ENCODE measurements at places on chromosomes 2 and 18.

- DNase-seq = no peak
These were observed 73.4 kb downstream of the PLEKHM3 start for GRCh38 chr2:207951734-207952470.

DNA sequence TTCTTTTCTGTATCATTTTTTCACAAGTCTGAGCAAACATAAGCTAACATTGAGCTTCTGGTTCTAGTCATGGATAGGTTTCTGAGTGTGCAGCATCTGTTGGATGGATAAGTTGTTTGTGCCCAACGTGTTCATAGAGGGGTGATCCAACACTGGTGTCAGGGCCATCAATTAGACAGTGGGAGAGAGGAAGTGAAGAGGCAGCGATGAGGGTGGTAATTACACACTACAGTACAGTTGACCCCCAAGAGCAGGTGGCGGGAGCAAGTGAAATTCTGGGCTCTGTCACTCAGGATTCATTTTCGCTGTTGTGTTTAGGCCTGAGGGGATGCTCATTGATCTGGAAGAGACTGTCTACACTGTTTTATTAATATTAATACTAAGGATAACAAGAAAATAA is 180.0 kb upstream of the CXCR4 start:
- no peak for DNase-seq

- DNase-seq = no peak
These were observed 856.3 kb upstream of the SALL3 start for GRCh38 chr18:78123144-78123909.

DNA sequence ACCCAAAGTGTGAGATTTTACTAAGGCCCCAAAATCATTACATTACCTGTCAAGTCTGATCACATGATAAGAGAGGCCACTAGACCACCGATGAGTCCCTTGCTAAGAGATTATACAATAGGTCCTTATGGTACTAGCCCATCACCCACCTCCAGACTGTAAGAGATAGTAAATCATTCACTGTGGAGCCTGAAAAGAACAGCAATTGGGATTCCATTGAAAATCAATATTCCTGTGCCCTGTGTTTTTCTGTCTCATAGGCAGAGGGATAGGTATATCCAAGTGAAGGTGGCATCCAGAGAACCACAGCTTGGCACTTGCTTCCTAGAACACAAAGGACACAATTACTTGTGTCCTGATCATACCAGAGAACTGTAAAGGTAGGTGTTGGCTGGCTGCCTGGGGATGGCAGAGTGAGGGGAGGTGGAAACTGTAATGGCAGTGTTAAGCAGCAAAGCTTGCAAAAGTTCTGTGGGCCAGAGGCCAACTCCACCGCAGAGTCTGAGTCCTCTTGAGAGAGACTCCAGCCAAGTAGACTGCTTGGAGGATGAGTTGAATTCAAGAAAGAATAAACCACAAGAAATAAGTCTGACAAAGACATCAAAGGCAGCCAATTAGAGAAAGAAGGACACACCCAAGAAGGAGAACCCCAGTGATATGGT is 102.0 kb upstream of the PIEZO2 start:
- DNase-seq = no peak

DNA sequence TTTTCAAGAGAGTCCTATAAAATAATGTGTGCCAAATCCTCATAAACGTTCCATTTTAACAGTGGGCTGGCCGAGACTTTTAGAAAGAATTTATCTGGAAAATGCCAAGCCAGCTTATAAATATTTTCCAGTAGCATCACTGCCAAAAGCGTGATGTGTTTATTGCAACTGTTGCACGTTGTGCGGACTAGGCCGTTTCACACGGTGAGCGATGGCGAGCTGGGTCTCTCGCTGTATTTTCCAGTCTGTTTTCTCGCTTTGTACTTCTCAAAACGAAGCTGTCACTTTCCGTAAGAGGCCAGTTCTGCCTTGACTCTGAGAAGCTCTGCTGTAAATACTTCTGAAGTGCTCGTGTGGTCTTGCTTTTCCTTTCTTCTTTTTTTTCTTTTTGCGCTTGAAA is 65.0 kb upstream of the ZNF236 start:
- no peak for DNase-seq

DNA sequence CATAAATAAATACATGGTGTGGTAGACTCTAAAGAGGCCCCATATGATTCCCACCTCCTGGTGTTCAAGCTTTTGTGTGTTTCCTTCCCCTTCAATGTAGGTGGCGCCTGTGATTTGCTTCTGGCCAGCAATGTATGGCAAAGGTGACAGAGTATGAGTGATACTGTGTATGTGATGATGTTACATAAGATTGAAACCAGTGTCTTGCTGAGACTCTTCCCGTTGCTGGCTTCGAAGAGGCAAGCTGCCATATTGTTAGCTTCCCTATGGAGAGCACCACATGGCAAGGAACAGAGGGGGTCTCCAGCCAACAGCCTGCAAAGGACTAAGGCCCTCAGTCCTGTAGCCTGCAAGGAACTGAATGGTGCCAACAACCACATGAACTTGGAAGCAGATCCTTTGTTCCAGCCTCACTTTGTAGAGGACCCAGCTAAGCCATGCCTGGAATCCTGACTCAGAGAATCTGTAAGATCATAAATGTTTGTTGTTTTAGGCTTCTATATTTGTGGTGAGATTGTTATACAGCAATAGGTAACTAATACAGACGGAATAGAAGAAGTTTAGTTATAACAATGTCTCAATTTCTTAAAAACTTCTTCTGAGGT is 1.7 kb upstream of the SMAD4 start:
- no peak for DNase-seq

- peak; percentile 36 for DNase-seq
These were observed 141.3 kb downstream of the NCK2 start for GRCh38 chr2:105886029-105886454.

GRCh38 chr2:9771481-9772017 is 71.7 kb upstream of the TAF1B start:
- DNase-seq = peak; percentile 36

GRCh38 chr2:51111532-51111931 is 79.6 kb upstream of the NRXN1 start:
- DNase-seq = no peak

- DNase-seq = no peak
These were observed 176.3 kb downstream of the NOL4 start for GRCh38 chr18:34048423-34048822.

- no peak for DNase-seq
These were observed 35.2 kb upstream of the NAPG start for GRCh38 chr18:10490401-10491165.

DNA sequence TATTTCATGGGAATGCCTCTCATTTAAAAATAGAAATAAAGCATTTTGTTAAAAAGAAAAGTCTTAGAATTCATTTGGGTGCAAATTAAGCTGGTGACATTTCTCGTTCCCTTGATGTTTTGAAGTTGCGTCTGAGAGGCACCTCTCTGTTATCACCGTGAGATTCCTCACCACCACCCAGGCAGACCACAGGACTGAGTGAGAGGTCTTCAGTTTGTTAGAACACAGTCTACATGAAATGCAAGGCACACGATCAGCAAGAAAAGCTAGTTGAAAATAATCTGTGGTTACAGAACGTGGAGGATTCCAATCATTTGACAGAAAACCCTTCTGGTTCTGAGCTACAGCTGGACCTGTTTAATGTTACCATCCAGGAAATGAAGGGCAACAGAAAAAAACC is 116.0 kb downstream of the UXS1 start:
- no peak for DNase-seq
